NCI-H1417 (cell line): ENCODE measurements at places on chromosomes 1 and 21.
A peak's percentile ranks its signal among the peaks of the same experiment; 100 is the strongest.

- DNase-seq, result no peak
Observed at GRCh38 chr1:182965096-182965495, 12.1 kb upstream of the SHCBP1L start.

DNA sequence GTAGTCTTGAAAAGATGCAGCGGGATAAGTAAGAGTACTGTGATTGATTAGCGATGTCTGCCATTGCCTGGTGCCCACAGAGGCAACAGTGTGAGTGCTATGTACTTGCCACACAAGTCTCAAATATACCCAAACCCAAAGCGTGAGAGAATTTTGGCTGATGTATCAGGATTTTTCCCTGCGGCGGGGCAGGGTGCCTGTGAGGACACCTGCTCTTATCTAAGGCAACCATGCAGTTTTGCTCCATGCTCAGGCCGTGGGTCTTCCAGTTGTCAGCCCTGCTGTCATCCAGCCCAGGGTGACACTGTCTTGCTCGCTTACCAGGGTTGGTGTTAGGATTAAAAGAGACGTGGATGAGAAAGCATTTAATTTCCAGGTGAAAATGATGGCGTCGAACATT, 202.7 kb downstream of the PTPRU start:
- DNase-seq, result no peak

DNA sequence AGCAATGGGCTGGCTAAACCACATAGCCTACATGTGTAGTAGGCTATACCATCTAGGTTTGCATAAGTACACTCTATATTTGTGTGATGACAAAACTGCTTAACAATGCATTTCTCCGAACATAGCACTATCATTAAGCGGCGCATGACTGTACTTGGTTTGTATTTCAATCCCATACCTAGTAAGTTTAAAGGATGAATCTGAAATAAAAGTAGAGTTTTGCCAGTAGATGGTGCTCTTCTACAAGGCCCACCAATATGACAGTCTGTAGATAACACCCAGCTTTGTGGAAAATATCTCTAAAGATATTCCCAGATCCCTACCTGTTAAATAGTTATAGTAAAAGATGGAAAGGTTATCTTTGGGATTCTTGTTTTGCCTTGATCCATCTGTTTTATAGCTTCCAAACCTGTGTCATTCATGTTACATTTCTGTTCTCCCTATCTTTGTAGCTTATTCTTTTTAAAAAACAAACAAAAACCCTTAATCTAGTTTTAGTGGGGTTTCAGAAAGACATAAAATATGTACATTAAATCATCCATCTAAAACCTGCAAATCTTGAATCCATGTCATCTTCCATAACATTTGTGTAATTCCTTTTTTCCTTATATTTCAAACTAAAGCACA, 33.9 kb upstream of the ASPM start:
- peak; percentile 4 for DNase-seq

- DNase-seq, result peak; percentile 44
Observed at GRCh38 chr1:1594602-1595260, 5.2 kb downstream of the FNDC10 start.

DNA sequence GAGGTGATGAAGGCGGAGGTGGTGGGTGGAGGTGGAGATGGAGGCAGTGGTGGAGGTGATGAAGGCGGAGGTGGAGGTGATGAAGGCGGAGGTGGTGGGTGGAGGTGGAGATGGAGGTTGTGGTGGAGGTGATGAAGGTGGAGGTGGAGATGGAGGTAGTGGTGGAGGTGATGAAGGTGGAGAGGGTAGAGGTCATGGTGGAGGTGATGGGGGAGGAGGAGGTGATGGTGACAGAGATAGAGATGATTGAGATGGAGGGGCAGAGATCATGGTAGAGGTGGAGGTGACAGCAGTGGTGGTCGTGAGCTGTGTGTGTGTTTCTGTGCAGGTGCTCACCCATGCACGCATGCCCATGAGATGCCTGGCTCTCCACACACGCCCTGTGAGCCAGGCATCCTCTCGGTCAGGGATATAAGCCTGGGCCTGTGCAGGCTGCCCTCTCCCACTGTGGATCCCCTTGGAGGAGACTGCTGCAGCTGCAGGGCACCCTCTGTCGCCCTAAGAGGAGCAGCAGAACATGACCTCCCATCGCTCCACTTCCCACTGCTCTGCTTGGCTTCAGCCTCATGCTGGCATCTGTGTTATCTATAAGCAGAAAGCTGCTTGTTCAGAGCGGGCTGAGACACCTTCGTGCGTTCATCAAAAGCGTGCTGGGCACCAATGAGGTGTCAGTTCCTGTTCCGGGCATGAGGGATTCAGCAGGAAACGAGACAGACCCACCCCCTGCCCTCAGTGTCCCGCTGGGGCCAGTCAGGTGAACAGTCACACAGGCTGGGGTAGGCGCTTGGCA, 20.5 kb upstream of the NPHP4 start:
- DNase-seq, result no peak

DNA sequence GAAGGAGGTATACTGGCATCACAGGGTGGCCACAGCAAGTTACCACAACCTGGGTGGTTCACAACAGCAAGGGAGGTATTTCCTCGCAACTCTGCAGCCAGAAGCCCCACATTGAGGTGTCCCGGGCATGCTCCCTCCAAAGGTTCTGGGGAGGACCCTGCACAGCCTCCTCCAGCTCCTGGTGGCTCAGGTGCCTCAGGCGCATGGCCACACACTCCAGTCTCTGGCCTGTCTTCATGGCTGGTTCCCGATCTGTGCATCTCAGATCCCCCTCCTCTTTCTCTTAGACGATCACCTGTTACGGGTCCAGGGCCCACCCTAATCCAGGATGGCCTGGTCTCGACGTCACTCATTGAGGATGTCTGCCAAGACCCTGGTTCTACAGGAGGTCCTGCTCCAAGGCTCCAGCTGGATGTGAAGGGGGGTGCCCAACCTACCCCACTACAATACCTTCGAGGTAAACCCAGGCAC, 6.7 kb upstream of the ARF1 start:
- DNase-seq, result no peak
